Activated CD8-positive, alpha-beta memory T cell treated with anti-CD3 and anti-CD28 coated beads for 1 hour (primary cell): ENCODE measurements at places on chromosomes 12 and 14.

- no peak for DNase-seq
These were observed 169.0 kb upstream of the RTL1 start for GRCh38 chr14:101072531-101072930.

- no peak for DNase-seq
These were observed 15.4 kb upstream of the YY1 start for GRCh38 chr14:100223332-100224201.

GRCh38 chr14:92035890-92036289 lies 4.0 kb downstream of the TRIP11 start:
- no peak for DNase-seq

- no peak for DNase-seq
These were observed 94.9 kb downstream of the CHGA start for GRCh38 chr14:93017898-93018297.

- no peak for DNase-seq
These were observed 147.0 kb downstream of the PTPRO start for GRCh38 chr12:15469356-15469755.

DNA sequence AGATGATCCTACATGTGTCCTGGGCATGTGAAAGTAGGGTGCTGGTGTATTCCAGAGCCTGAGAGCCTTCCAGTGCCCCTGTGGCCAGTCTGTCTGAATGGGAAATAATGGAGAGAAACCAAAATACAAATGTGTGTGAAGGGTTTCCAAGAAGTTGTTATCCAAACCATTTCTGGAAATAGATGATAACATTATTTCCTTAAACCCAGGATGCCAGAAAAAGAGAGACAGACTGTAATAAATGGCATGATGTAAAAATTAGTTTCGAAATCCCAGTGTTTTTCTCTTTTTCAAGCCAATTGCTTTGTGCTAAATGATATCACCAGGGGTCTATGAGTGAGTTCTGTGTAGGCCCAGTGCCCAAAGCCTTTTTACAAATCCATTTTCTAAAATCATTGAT lies 175.3 kb downstream of the PHLDA1 start:
- no peak for DNase-seq

DNA sequence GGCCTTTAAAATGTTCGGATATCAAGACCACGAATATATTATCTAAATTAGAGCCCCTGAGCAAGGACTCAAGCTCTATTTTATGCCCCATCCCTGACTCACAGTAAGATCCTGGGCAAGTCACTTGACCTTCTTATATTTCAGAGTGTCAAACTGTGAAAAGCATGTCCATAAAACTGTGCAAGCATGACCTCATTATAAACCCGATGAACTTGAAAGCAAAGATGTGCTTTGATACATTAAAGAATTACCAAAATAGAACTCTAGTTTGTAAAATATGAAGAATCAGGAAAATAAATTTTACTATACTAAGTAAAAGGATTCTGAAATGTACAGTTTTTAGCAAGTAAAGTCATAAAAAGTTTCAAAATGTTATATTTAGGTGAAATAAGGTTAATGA lies 2.9 kb upstream of the CALM1 start:
- DNase-seq = no peak

DNA sequence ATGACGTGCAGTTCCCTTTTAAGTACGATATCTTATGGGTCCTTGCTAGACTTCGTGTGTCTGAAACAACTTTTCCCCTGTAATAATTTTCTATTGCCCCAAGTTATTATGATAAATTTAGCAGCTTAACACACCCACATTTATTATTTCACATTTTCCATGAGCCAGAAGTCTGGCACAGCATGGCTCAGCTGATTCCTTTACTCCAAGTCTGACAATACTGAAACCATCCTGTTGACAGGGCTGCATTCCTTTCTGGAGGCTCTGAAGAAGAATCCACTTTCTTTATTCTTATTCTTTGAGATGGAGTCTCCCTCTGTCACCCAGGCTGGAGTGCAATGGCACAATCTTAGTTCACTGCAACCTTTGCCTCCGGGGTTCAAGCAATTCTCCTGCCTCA lies 80.9 kb downstream of the DENND5B start:
- no peak for DNase-seq

- peak; percentile 38 for DNase-seq
These were observed 94.3 kb downstream of the RFLNA start for GRCh38 chr12:124389138-124389724.

- DNase-seq = no peak
These were observed 1073.6 kb downstream of the BCL11B start for GRCh38 chr14:98198385-98198784.

DNA sequence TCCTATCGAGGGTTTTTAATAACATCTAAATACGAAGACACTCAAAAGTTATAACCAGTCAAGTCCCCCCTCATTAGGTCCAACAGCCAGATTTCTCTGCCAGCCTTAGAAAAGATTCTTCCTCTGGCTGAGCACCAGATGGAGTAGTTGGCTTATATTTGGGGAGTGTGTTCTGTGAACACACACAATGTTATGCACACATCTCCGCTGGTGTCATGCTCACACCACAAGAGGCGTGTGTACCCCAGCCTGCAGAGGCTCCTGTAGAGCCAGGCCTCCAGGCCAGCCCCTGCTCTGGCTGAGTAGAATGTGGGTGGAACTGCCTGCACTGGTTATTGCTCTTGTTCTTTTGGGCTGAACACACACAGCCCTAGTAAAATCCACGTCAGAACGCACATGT lies 64.0 kb downstream of the PIWIL1 start:
- no peak for DNase-seq

DNA sequence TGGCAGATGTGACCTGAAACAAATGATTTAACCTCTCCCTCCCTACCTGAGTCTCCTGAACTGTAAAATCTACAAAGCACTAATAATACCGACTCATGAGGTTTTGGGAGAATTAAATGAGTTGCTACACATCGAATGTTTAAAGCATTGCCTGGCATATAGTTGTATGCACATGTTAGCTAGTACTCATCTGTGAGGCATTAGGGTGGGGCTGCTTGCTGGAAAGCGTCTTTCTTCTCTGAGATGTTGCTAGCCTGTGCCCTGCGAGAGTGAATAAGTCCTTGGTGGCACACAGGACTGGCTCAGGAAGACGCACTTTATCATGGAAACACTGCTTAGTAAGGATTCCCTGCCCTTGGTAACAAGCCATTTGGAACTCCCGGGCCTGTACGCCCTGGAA lies 6.1 kb downstream of the RAPGEF3 start:
- DNase-seq = no peak

DNA sequence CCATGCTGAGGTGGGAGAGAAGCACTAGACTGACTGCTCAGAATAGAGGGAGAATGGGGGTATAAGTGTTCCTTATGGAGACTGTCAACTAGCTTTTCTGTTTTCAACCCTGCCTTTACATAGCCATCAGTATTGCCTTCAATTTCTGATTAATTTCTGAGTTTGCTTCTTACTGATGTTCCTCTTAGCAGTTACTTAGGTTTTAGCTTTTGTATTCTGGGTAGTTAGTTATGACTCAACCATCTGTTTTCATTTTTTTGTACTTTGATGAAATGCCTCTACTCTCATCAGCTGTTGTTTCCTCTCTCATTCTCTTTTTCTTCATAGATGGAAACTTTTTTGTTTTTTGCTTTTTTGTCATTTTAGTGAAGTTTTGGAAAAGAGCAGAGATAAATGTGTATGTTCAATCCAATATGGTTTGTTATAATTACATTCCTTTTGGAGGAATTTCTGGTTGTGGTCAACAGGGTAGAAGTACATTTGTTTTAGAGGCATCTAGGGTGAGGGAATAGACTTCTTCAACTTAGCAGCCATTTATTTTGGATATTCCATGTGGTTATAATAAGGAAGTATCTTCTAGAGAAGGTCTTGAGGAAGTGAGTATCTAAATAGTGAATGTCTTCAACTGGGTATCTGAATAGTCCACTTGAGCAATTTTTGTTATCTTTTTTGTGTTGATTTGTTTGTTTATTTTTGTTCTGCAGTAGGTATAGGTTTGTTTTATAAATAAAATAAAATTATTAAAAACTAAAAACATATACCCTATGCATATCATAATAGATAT lies 29.6 kb downstream of the PMCH start:
- no peak for DNase-seq

- DNase-seq = no peak
These were observed 37.9 kb upstream of the ALDH2 start for GRCh38 chr12:111728795-111729194.

DNA sequence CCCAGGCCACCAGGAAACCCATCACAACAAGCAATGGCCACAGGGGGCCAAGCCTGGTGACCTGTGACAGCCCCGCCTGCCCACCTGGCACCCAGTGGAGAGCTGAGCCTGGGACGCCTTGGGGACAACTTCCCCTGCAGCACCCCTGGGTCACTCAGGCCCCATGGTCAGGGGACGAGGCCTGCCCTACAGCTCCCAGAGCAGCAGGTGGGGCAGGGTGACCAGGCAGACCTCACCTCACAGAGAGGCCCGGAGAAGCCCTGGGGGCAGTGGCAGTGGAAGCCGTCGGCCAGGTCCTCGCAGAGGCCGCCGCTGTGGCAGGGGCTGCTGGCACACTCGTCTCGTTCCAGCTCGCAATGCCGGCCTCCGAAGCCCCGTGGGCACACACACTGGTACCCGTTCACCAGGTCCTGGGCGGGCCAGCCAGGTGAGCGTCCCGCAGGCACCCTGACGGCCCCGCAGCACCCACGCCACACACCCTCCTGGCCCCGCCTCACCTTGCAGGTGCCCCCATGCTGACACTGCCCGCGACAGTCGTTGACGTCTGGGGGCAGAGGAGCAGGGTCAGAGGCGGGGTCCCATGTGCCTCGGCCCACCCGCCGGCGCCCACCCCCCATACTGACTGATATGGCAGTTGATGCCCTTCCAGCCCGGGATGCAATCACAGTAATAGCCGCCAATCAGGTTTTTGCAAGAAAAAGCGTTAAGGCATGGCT lies 18.1 kb downstream of the JAG2 start:
- DNase-seq = no peak

DNA sequence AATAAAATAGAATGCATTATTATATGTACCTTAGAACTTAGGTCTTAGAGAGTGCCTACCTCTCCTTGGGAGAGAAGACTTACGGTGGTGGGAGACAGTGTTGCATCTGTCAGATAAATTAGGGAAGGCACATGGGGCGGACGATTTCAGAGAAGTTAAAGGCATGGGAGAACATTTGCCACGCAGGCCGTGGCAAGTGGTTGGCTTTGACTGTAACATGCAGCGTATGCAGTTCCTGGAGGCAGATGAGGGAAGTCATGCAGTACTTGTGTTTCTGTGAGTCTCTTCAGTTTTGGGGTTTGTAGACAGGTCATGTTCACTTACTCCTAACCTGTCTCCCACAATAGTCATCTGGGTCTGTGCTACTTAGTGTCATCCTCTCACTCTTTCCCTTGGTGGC lies 43.6 kb downstream of the ETV6 start:
- DNase-seq = no peak

GRCh38 chr12:132986885-132987225 lies 688 bp downstream of the ZNF26 start:
- no peak for DNase-seq

- no peak for DNase-seq
These were observed 108.1 kb downstream of the ERC1 start for GRCh38 chr12:1099158-1099557.

GRCh38 chr12:55065535-55065934 lies 45.8 kb downstream of the NEUROD4 start:
- DNase-seq = no peak

- no peak for DNase-seq
These were observed 95.4 kb downstream of the HELB start for GRCh38 chr12:66397574-66398290.

GRCh38 chr12:115998119-115998633 lies 279.3 kb downstream of the MED13L start:
- DNase-seq = no peak

- DNase-seq = no peak
These were observed 43.0 kb downstream of the PDE3A start for GRCh38 chr12:20411345-20411744.

DNA sequence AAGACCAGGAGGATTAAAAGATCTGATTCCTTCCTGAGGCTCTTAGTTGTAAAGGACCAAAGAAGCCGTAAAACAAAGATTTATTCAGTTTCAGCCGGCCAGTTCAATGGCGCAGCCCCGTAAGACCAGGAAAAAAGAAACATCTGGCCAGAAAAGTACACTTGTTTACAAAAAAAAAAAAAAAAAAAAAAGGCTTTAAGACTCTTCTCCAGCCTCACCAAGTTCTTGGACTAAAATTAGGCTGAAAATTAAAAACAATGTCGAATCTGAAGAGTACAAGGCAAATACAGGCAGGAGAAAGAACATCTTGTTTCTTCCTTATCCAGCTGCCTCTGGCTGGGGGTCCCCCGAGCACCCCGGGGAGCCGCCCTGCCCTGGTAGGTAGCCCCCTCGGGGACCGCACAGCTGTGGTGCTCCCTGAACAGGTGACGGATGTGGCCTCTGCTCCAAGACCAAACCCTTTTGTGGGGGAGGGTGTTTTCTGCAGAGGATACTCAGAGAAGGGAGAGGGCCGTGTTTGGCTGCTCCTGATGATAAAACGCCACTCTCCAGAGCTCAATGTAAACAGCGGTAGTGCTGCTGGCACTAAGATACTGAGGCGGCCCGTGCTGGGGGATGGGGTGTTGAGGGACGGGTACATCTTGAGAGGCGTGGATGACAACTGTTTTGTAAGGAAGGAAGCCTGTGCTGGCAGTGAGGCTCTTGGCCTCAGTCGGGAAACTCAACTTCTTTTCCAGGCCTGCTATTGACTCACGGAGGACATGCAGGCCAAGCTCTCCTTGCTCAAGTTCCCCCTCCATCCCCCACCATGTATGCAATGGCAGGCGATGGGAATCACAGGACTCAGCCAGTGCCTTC lies 201.0 kb upstream of the DIO3 start:
- no peak for DNase-seq

DNA sequence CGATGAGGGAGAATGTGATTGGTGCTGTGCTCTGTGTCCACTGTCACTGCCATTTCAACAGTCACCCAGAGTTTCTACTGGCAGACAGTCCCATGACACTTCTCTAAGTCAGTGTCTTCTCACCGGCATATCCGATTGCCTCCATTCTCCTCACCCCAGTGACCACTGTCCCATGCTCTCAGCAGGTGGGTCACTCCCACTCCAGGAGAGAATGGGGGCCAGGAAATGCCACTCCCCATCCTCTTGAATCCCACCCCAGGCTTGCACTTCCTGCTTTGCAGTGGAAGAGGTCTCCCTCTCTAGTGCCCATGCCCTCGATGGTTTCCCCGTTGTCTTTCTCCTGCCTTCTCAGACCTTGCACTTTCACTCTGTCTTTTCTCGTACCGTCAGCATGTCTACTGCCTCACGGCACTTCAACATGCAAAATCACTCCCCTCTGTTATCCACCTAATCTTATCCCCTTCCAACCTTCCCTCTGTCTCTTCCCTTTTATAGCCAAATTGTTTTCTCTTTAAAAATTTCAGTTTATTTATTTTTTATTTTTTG lies 2.2 kb upstream of the EP400 start:
- DNase-seq = no peak
